ENCODE measurements at places on chromosomes 6 and 20.
A peak's percentile ranks its signal among the peaks of the same experiment; 100 is the strongest.

- DNase-seq: no peak
Measured at GRCh38 chr20:10647471-10647870, 26.3 kb downstream of the JAG1 start.

DNA sequence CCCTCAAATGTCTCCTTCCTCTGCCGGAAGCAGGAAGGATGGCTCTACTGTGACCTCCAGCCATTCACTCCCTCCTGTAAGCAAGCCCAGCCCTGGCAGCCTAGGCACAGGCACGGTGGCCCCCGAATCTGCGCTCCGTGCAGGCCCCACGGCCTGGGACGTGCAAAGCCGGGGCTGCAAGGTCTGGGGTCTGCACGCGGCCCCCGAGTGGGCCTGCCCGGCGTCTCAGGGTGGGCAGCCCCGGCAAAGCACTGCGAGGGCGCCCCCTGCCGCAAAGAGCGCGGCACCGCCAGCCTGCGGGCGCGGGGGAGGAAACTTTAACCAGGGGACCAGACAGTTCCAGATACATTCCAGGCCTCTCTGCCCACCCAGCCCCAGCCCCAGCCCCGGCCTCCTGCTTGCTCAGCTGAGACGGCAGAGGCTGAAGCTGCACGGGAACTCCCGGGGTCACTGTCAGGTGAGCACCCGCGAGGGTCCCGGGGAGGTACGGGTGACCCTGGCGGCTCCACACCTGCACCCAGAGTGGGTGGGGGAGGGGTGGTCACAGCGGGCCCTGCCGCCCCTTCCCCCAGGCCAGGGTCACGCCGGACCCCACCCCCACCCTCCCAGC, 98.8 kb downstream of the ASXL1 start:
- no peak for DNase-seq

GRCh38 chr6:14035874-14036273, 81.7 kb upstream of the CD83 start:
- DNase-seq: no peak

DNA sequence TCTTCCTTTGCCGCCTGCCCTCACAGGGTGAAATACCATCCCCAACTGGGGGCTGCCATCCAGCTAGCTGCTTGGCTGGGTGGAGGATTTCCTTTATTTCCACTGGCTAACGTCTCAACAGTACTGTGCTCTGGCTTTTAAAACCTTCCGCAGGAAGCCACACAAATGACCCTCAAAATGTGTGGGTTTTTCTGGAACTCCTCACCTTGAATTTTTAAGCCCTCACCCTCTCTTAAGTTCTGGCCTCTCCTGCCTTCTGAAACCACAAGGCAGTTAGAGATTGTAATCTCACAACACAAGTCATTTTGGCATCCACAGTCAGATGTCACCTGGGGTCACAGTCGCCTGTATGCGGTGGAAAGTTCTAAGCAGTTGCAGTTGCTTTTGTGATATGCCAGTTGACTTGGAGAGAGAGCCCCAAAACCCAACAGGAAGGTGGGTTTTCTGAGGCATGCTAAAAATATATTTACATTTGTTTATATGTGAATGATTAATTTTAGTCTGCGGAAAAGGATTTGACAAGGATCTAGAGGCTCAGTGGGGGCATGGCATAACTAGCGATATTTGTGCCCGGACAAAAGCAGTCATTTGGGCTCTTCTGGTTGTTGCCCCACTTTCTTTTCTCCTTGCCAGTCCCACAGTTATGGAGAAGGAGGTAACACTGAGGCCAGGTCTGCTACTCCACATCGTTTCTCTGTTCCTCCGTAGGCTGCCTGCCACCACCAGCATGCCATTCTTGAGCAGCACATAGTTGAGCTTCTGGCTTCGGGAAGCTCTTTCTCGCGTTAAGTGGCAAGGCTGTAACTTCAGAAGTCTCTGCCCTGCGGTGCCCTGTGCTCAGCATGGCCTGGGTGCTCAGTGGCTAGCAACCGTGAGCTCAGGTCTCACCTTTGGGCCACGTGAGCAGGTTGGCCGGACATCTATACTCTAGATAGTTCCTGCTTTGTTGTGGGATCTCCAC, 335.3 kb downstream of the CD83 start:
- DNase-seq: peak; percentile 15

DNA sequence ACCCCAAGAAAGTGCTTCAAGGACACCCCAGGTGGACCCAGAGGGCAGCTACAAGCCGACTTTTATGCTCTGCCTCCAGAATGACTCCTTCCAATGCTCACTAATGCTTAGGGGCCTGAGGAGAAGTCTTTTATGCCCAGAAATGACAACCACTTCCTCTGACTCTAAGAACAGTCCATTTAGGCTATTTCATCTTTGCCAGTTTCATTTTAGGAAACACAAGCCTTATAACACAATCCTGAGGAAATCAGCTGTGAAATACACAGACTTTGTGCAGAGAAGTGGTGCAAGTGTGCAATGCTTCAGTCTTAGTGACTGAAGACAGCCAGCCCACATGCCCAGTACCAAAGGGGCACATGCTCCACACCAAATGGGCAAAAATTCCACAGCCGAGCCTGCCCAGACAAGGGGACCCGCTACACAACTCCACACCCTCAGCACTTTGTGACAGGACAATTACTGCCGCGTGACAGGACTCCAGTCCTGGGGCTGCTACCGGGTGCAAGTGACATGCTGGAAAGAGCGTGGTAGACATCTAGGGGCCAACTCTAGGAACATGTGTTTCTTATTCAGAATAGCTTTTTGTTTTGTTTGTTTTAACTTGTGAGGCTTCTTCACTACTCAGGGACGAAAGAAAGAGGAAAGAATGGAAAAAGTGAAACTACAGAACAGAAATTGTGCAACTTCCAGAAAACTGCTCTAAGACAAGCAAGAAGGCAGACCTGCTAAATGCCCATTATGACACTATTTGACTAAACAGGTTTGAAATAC, 28.2 kb upstream of the PLAGL1 start:
- no peak for DNase-seq

- DNase-seq: no peak
Measured at GRCh38 chr6:109912118-109912517, 66.0 kb upstream of the GPR6 start.

DNA sequence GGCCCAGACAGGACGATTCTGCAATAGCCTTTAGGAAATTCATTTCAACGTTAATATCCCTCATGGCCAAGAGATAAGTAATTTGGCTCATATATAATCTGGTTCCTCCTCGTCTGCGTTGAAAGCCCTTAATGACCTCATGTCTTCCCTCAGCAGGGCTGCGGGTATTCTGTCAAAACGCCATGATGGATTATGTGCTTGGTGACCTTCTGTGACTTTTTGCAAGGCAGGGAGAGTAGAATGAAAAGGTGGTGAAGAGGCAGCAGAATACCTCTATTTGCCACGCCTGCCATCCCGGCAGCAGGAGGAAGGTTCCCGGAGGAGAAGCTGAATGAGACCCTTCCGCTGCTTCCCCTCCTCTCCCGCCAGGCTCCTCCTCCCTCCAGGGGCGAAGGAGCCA, 41.1 kb upstream of the SPACA1 start:
- no peak for DNase-seq

DNA sequence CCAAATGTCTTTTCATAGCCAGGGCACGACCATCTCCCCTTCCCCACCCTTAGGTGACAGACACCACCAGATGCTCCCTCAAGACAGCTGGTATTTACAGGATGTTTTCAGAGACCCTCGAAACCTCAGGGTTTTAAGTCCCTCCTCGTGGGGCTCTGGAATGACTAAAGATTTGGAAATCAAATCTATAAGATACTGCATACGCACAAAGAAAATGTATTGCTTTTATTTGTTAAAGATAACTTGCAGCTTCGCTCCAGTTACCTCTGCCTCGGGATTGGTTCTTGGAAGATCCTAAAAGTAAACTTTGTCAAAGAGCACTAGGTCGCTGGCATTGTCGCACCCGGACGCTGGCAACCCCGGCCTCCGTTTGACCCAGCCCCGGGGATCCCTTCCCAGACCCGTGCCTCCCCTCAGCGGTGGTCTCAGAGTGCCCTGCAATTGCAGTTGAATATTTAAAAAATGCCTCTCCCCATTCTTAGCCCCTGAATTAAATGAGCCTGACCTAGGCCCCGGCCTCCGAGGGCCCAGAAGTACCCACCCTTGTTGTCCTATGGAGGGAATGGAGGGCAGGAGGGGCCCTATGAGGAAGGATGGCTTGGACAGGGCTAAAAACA, 7.1 kb downstream of the PAX1 start:
- DNase-seq: no peak

- no peak for DNase-seq
Measured at GRCh38 chr6:1384549-1385128, 4.7 kb upstream of the FOXF2 start.

GRCh38 chr6:90500458-90500857, 86.4 kb downstream of the MAP3K7 start:
- DNase-seq: no peak

DNA sequence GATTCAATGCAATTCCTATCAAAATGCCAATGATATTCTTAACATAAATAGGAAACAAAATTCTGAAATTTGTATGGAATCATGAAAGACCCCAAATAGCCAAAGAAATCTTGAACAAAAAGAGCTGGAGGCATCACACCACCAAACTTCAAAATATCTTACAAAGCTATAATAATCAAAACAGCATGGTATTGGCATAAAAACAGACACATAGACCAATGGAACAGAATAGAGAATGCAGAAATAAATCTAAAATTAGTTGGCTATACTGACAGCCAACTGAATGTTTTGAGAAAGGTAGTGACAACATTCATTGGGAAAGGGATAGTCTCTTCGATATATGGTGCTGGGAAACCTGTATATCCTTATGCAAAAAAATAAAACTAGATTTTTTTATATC, 121.9 kb upstream of the ASCC3 start:
- DNase-seq: no peak

DNA sequence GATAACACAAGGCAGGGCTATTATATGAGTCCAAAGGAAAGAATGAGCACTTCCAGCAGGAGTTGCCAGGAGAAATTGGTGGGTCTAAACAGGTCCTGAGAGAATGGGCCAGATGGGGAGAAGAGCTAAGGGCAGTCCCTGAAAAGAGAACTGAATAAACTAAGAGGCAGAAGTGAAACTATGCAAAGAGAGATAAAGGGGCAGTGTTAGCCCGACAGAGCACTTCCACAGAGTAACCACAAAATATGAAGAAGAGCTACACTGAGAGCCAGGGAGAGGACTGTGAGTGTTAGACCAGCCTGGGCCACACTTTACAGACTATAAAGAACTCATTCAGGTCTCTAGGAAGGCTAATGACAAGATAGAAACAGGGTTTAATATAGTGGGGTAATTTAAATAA, 43.8 kb downstream of the RALGAPA2 start:
- DNase-seq: no peak

GRCh38 chr6:144279484-144280150, 5.5 kb upstream of the UTRN start:
- no peak for DNase-seq

GRCh38 chr20:47713878-47714450, 71.3 kb downstream of the SULF2 start:
- DNase-seq: no peak

DNA sequence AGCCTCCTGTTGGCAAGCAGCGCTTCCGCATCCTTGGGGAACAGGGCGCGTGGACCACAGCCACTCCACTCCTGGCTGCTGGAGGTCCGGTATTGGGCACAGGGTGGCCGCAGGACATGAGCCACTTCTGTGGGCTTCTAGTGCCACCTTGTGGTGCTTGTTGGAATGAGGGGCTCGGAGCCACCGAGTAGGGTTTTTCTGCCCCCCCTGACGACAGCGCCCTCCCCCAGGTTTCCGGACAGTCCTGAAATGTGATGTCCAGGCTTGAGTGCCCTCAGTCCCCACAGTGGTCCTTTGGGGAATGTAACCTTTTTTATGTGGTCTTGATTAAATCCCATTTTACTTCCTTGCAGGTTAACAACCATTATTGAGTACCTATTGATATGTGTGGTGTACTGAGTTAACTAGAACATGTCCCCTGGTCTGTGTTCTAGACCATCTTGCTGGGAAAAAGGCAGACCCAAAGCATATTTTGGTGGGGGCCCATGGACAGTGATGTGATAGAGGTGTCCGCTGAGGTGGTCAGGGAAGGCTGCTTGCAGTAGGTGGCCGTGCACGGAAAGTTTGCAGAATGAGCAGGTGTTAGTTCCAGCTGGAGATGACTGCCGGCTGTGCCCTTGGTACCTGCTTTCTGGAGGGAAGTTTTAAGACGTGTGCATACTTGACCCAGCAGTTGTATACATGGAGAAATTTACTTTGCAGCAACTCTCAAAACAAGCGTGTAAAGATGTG, 70.0 kb downstream of the PTPN1 start:
- peak; percentile 13 for DNase-seq

- no peak for DNase-seq
Measured at GRCh38 chr6:166502453-166502852, 84.0 kb downstream of the RAMACL start.

DNA sequence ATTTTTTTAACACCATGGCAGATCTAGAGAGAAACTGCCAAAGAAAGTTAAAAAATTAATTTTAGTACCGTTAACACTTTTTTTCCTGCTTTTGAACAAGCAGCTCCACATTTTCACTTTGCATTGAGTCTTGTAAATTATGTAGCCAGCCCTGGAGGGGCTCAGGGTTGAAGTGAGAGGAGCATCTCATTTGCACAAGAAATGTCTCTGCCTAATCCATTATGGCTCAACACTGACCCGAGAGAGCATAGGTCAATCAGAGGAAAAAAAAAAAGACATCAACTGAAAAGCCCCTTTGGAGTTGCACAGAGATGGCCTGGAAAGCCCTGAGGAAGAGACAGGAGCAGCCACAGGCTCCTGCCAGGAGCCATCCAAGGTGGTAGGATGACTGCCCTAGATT, 4.3 kb upstream of the SLPI start:
- DNase-seq: no peak

- no peak for DNase-seq
Measured at GRCh38 chr20:11267762-11268335, 594.0 kb upstream of the JAG1 start.

GRCh38 chr20:4665591-4665990, 56.1 kb upstream of the PRND start:
- DNase-seq: no peak

- no peak for DNase-seq
Measured at GRCh38 chr6:7827142-7827541, 83.4 kb downstream of the TXNDC5 start.
